SHP77 treated with DMSO at 0.1 percent for 48 hours (cell line): ENCODE measurements at places on chromosomes 16 and 17.

DNA sequence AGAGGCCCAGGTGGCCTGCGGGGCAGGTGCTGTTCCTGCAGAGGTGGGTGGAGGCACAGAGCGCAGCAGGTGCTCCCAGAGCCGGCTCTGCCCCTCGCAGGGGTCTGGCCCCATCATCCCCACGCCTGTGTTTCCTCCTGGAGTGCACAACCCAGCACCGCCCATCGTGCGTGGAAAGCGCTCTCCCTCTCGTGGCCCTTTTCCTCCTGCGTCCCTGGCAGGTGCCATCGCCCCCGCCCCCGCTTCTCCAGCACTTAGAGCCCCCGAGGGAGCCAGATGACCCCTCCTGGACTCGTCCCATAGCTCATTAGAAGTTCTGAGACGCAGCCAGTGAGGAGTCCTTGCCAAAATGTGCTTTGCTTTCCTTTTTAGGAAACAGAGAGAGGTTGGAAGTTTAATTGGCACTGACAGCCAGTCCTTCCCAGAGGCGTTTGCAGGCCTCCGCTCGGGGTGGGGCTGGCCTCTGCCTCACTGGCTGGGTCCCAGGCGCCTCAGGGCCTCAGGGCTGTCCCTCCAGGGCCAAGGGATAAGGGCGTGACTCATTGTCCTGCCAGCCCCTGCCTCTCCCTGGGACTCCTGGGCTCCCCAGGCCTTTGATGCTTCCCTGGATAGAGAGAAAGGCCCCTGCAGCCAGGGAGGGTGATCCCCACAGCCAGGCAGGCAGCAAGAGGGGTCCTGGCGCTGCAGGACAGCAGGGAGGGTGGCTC is 32.2 kb upstream of the CHMP6 start:
- no peak for DNase-seq

- no peak for DNase-seq
Measured at GRCh38 chr17:76657505-76658241, 14.1 kb upstream of the ST6GALNAC1 start.

DNA sequence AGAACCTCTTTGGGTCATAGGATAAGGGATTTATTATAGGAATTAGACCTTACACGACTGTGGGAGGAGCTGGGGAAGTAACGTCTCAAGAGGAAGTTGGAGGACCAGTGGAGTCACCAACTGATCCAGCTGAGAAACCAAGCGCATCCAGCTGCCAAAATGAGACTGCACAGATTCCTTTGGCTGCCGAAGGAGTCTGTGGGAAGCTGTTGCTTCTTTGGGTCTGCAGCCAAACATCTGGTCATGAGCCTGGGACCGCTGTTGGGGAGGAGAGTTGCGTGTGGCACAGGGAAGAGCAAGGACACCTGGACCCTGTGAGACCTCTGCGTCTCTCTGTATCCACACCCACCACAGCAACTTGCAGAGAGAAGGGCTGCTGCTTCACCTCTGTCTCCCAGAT is 2.4 kb upstream of the NACA2 start:
- no peak for DNase-seq

DNA sequence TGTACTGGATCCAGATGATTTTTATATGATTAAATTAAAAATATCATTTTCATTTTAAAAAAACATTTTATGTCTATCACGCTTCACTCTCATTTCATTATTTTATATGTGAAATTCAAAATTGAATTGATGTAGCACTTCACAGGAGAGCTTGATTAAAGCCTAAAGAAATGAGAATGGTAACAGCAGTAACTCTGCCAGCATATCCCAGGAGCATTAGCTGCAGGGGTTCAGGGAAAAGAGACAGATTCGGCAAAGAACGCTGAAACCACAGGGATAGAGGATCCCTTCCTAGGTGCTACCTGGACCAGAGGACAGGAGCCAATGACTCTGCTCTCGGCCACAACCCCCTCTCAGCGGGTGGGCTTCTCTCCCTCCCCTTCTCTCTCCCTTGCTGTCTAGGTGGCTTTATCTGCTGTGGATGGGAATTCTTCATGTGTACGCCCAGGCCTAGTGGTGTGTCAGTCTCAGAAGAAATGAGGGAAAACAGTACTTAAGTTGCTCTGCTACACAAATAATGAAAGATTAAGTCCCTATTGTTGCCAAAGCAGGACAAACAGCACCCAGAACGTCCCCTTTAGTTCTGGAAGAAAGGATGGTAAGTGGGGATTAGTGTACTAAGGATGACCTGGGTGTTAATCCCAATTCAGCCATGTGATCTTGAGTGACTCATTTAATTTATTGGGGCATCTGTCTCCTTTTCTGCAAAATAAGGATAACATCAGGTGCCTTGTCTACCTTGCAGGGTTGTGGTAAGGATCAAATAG is 123.3 kb downstream of the CDK5R1 start:
- no peak for DNase-seq

- DNase-seq = no peak
Measured at GRCh38 chr16:81216706-81217105, 21.8 kb upstream of the BCO1 start.

DNA sequence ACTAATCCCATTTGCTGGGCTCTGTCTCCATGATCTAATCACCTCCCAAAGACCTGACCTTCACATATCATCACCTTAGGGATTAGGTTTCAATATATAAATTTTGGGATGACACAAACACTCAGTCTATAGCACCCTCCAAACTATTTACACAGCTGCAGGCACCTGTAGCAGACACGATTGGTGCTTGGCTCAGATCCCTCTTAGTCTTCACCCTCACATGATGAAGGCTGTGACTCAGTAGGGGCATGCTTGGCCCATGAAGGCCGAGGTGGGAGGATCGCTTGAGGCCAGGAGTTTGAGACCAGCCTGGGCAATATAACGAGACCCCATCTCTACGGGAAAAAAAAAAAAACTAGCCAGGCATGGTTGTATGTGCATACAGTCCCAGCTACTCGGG is 73.5 kb downstream of the HS3ST2 start:
- peak; percentile 9 for DNase-seq

GRCh38 chr17:37220607-37220953 is 155.2 kb upstream of the C17orf78 start:
- DNase-seq = no peak

GRCh38 chr17:30290696-30291542 is 825 bp downstream of the BLMH start:
- DNase-seq = no peak

- no peak for DNase-seq
Measured at GRCh38 chr16:1288813-1289476, 20.5 kb upstream of the UBE2I start.

DNA sequence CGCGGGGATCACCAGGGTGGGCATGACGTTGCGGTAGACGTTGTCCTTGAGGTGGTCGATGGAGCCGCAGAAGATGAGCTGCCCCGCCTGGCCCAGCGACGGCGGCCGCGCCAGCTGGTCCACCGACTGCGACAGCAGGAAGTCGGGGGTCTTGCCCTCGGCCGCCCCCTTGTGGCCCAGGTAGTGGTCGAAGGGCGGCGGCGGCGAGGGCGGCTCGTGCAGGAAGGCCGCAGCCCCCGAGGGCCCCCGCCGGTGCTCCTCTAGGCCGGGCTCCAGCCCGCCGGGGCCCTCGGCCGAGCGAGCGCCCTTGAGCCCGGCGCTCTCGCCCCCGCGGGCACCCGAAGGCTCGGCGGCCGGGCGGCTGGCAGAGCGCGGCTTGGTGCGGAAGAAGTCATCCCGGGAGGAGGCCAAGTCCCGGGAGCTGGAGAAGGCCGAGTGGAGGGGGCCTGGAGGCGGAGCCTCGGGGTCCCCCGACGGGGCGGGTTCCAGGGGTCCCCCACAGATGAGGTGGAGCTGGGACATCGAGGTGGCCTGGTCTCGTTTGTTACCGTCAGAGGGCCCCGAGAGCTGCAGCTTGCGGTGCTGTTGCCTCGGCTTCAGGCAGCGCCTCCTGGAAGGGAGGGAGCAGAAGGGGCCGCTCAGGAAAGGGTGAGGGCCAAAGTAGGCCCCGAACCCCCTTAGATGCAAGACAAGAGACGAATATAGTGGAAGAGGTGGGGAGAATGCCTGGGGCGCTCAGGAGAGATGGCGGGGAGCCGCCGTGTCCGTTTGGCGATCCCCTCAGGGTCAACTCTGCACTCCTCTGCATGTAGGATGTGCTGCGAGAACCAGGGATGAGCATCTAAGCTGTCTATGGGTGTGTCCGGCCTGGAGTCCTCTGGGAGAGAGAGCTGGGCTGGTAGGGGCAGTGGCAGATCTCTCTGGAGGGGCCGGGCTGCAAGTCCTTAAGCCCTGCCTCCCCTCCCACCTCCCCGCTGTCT is 8.8 kb downstream of the FAM171A2 start:
- DNase-seq = no peak

DNA sequence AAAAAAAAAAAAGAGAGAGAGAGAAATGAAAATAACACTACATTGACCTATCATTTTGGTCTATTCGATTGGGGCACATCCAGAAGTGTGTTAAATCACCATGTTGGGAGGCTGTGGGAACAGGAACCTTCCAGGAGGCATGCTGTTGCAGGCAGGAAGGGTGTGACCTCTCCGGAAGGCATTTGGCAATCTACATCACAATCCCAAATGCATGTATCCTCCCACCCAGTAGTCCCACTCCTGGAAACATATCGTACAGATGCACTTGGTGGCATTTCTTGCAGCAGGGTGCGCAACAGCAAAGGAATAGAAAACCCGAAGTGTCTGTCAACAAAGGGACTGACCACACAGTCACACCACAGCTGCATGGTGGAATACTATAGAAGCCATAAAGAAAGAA is 7.9 kb downstream of the PLLP start:
- DNase-seq = no peak

DNA sequence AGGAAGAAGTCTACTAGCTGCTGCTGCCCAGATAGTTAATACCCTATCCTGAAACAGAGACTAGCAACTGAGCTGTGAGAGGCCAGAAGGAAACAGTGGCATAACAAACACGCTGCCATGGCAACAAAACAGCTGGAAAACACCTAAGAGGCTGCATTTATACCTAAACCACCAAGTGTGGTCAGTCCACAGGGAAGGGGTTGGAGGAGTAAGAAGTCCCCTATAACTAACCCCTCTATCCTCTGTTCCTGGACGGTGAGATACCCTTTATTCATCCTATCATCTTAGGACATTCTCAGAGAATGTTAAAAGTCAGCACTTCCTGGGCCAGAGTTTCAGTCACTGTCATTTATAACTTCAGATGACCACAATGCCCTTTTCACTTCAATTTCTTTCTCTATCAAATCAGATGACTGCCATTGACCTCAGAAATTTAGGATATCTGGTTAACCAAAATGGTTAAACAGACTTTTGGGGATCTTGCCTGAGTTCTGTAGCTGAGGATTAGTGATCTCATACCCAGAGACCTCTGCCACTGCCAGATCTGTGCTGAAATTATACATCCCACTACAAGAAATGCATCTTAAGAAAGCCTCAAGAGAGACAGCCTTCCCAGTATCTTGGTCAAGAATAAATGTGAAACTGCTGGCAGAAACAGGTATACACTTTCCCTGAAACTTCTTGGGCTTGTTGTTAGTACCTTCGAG is 36.2 kb downstream of the STH start:
- DNase-seq = no peak

GRCh38 chr17:57983446-57983845 is 4.6 kb downstream of the VEZF1 start:
- no peak for DNase-seq

- DNase-seq = no peak
Measured at GRCh38 chr17:57724026-57724728, 20.9 kb downstream of the CCDC182 start.

- no peak for DNase-seq
Measured at GRCh38 chr16:70663524-70664324, 17.4 kb downstream of the IL34 start.

GRCh38 chr17:76824093-76824492 is 44.1 kb upstream of the MGAT5B start:
- DNase-seq = no peak

DNA sequence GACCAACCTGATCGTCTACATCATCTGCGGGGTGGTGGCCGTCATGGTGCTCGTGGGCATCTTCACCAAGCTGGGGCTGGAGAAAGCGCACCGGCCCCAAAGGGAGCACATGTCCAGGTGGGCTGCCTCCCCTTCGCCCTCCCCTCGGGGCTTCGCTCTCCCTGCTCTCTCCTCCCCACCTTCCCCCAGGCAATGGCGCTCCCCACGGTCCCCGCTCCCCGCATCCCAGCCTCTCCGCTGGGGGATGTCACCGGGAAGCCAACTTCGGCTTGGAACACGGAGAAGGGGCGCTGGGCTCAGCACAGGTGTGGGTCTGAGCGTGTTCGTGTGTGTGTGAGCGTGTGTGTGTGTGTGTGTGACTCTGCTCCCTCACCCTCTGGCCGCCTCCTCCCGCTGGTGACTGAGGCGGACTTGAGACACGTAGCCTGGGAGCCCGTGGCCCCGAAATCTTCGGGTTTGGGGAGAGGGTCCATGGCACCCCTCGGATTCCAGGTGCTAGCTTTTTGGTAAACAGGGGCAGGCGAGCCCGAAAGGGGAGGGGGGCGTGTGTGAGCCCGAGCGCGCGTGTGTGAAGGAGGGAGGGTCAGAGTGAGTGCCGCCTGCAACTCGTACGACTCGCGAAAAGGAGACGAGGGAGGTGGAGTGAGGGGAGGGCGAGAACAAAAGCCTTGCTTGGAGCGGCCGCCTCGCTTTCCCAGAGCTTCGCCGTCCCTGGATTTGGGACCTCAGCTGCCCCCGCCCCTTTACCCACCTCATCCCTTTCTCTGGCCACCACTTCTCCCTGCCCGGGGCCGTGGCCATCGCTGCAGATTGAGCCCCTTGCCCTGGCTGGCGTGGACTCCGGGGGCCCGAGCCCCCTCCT is 1.3 kb downstream of the SHISA9 start:
- no peak for DNase-seq

DNA sequence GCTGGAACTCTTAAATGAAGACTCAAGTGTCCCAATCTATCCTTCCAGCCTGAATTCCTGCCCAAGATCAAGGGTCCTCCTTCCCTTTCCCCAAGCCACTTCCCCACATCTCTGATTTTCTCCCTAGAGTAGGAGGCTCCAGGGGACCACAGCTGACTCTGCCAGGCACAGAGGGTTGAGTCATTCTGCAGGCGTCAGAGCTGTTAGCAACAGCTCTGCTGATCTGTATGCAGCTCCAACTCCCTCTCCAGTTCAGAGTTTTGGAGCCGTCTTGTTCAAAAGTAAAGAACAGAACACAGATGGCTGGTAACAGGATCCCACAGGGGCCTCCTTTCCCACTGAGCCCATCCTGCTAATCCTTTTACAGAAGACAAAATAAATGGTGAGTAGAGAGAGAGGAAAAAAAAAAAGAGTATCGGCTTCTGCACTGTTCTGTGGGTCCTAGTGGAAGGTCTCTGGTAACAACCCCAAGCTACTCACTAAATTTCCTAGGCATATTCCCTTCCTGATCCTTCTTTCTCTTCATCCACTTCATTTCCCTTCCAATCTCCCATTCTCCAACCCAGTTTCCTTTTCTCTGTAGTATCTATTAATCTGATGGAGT is 13.4 kb upstream of the TAOK1 start:
- no peak for DNase-seq
